ENCODE measurements at places on chromosomes 16 and 17.

DNA sequence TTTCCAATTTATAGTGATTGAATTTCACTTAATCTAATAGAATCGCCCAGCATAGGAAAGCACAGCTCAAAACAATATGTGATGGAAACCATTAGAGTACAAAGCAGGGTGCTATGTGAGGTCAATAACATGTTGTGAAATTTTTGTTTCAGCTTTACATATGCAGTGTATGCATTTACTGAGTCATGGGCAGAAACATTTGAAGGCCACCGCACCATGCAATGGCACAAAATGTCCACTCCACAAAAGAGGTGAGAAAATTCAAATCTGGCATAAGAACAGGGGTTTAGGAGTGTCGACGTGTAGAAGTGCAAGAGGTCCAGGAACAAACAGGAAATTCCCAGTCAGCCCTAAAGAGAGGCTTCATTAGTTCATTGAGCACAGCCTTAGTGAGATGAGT lies 131.2 kb downstream of the ANKFN1 start:
- DNase-seq = no peak

GRCh38 chr17:78324391-78325075 lies 35.3 kb downstream of the SOCS3 start:
- no peak for DNase-seq

- peak; percentile 12 for DNase-seq
These were observed 510.6 kb downstream of the CDH13 start for GRCh38 chr16:83137326-83137781.

- DNase-seq = no peak
These were observed 61.0 kb downstream of the SMPD3 start for GRCh38 chr16:68387301-68387700.

GRCh38 chr17:69954241-69954925 lies 120.6 kb upstream of the KCNJ16 start:
- no peak for DNase-seq

DNA sequence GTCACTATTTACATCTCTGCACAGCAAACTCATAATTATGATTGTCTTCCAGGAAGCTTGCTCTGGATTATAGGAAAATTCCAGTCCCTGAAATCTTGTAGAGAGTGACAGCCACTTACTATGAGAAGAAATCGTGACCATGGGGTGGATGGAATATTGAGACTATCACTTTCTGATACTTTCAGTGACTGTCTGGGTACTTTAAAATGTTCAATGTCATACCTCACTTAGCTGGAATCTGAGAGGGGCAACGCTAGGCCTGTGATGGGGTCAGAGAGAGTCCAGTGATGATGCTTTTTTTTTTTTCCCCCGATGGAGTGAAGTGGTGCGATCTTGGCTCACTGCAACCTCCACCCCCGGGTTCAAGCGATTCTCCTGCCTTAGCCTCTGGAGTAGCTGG lies 32.2 kb upstream of the RGS9 start:
- no peak for DNase-seq

DNA sequence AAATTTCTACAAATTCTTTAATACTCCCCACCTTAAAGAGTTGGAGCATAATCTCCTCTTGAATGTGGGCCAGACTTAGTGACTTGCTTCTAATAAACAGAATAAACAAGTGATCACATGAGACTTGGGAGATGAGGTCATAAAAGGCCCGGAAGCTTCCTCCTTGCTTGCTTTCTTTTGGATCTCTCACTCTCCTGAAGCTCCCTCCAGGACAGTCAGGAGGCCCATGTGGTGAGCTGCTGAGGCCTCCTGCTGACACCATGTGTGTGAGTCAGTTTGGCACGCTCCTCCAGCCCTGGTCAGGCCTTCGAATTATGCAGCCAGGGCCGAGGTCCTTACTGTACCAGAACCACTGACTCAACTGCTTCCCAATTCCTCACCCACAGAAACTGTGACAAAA lies 53.2 kb downstream of the NDEL1 start:
- DNase-seq = peak; percentile 82

DNA sequence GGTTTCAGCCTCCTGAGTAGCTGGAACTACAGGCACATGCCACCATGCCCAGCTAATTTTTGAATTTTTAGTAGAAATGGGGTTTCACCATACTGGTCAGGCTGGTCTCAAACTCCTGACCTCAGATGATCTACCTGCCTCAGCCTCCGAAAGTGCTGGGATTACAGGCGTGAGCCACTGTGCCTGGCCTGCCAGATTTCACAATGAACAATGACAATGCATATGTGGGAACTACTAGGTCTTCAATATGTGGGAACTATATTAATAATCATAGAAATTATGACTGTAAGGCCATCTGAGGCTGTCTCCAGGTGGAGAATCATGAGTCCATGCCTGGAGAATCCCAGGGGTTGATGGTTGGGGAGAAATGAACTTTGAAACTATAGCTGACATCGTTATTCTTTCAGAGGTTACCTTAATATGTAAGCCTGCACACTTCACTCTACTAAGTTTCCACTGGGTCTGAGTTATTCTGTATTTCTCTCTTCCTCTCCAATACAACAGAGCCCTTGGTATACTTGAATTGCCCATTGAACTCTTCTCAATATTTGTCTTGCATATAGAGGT lies 7.2 kb upstream of the DRC7 start:
- no peak for DNase-seq

DNA sequence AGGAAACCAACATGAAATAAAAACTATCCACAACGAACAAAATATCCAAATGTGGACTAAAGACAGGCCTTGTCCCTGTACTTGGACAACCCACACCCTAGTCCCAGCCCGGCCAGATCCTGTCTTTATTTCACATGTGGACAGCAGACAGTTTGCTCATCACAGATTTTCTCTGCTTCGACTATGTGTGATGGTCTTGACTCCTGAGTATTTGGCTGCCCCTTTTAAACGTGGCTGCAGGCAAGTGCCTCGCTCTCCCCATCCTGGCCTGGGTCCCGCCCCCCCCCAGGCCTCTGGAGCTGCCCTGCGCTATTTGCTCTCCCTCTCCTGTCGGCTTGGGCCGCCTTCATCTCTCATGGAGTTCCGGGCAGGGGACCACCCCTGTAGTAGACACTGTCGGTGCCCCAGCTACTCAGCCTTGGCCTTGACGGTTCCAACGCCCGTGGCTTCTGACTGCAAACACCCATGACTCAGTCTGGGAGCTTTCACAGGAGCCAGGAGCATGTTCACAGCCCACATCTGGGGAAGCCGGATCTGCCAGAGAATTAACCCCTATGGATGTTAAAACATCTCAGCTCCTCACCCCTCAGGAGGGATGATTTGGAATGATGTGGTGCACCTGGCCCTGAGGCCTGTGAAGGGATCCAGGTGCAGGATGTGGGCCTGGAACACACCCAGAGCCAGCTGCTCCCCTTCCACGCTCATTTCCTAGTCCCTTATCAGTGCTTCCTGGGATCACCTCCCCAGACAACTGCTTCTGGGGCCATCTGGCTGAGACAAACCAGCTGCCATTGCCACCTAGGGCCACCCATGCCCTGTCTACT lies 229.7 kb upstream of the RPL38 start:
- no peak for DNase-seq

DNA sequence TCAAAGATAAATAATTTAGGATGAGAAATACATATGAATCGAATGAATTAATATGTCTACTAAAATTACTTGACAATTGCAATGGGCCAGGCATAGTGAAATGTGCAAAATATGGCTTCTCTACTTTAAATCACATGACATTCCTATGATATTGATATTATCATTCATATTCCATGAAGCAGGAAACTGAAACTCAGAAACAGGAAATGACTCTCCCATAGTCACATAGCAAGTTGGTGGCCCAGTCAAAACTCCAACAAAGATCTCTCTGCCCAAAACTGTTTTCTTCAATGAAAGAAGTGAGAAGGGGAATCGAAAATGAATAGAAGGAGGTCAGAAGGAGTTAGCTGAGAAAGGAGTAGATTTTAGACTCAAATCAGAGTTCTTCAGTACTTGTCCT lies 272.2 kb downstream of the CDH8 start:
- no peak for DNase-seq

- DNase-seq = peak; percentile 41
These were observed 132.4 kb upstream of the CHMP6 start for GRCh38 chr17:80859002-80859941.

GRCh38 chr16:10561001-10561400 lies 19.4 kb downstream of the EMP2 start:
- no peak for DNase-seq

DNA sequence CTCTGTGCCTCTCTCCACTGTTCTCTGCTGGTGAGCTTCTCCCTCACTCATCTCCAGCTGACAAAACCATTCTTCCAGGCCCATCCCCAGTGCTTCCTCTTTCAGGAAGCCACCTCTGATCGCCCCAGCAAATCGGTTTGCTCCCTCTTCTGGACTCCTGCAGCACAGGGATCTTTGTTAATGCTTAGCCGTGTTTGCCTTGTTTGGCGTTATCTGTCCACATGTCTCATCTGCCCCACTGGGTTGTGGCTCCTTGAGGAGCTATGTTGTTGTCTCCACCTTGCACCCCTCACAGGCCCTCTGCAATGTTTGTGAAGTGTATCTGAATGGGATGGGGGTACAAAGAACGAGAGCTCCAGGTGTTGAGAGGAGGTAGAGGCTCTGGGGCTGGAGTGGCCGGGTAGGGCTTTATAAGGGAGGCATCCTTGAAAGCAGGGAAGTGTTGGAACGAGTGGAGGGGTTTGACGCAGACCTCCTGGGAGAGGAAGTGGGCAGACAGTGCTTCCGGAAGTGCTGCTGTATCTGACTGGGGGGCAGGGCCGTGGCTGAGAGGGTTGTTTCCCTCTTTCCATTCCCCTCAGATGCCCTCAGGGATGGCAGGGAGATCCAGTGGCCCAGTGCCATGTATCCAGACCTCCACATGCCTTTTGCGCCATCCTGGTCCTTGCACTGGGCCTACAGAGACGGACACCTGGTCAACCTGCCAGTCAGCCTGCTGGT lies 27.8 kb downstream of the CASKIN2 start:
- no peak for DNase-seq

DNA sequence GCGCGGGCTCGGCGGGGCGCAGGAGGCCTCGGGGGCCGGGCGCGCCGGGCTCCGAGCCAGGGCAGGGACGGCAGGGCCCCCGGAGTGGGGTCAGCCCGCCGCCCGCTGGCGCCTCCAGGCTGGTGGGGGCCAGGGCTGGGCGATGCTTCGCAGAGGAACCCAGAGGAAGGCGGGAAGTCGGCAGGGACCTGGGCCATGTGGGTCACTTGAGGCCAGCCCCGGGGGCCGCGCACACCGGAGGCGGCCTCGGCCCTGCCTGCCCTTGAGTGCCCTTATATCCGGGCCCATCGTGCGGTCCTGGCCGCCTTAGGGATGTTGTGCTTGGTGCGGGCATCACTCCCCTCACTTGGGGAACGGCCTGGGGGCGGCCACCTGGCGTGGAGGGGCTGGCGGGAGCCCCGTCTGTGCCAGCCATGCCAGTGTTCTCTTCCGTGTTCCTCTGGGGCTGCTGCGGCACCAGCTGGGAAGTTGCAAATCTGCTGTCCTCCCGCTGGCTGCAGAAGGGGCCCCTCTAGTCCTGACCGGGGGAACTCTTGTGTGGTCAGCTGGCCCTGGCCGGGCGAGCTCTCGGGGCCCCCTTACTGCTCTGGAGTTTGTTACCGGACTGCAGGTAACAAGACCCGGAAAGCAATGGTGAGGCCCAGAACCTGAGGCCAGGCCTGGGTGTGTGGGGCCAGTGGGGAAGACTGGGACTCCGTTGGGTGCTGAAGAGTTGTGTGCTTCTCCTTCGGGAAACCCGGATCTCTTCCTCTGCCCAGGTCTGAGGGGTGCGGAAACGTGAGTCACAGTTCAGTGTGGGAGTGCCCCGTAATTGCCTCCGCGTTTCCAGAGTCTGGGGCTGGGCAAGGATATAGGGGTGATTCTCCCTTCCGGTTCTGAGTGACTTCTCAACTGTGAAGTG lies 849 bp downstream of the CAPN15 start:
- DNase-seq = no peak

DNA sequence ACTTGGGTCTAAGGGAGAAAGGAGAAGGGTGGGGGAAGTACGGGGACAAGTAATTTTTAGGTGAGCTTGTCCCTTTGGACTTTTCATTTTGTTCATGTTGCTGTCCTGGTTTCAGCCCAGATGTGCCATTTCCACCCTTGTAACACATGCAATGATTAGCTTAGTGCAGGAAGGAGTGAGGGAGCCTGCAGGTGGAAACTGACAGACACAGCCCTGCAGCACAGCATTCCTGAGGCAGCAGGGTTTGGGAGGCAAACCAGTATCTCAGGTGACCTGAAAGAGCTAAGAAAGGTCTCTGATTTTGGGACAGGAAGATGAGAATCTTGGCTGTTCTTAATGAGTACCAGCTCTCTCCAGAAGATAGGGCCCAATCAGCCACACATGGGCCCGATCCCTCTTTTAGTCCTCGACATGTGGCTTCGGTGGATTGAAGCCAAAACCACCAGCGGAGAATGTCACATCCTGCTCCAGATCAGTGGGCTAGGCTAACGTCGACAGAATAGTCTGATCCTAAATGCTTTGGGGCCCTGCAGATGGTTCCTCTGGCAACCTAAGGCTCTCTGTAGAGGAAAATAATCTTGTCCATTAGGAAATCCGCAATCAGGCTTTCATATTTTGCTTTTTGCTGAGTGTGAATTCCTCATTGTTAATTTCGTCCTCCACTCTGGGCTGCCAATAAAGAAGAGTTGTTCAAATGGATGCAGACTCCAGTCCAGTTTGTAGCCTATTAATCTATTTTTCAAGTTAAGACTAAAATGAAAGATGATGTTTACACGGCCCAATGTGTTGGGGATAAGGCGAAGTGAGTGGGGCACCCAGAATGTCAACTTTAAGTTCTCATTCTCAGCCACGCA lies 3.8 kb upstream of the RNF157 start:
- DNase-seq = no peak

- DNase-seq = no peak
These were observed 75.9 kb downstream of the IRX6 start for GRCh38 chr16:55399911-55400310.

DNA sequence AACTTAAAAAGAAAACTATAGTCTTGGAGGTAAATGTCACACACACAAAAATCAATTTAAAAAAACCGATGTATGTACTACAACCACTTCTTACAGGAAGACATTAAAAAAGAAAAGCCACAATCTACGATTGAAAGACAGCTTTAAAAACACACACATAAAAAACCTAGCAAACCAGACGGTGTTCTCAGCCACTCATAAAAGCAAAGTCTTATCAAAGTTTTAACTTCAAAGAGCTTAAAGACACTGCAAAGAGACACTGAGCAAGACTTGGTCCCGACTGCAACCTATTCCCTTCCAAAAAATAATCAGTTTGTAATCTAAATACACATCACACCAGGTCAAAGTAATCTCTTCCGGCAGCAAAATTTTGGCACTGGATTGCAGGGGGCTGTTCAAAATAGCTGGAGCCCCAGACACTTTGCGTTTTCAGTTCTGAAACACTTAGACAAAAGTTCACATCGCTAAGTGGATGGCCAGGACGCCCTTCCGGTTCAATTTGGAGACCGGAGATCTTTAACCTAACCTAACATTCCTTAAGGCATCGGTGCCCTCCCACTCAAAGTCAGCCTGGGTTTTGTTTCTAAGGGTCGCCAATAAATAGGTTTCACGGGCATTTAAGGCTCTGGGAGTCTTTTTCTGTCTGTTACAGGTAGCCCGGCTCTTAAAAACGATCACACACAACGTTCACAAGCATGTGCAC lies 2.6 kb downstream of the ZCCHC14 start:
- DNase-seq = no peak

- no peak for DNase-seq
These were observed 22.5 kb downstream of the CCR7 start for GRCh38 chr17:40542558-40543411.

GRCh38 chr16:84933774-84934631 lies 77.3 kb downstream of the ZDHHC7 start:
- DNase-seq = no peak

GRCh38 chr16:66324815-66325515 lies 41.5 kb upstream of the CDH5 start:
- DNase-seq = no peak

GRCh38 chr17:7774055-7774521 lies 56.5 kb downstream of the DNAH2 start:
- DNase-seq = no peak
